Vein endothelial cell (primary cell): ENCODE measurements at places on chromosomes 3 and 15. TPM values are rescaled to one million over a fixed set of nuclear protein-coding genes. Genes with fewer than 3 reads are reported as not detected.

Gene FES
- 45.2 and 65.0 TPM in 2 replicates for total RNA-seq

Gene LRRC31
- total RNA-seq = not detected in 2 replicates

Gene FGF7
- 0.19 and 0.98 TPM in 2 replicates for total RNA-seq

Gene PATL2
- under 0.01 and 0.29 TPM in 2 replicates for total RNA-seq

Gene CFAP100
- total RNA-seq = not detected in 2 replicates

Gene SLC9A9
- 0.98 and 1.4 TPM in 2 replicates for total RNA-seq

Gene GPR62
- total RNA-seq = under 0.01 and 0.10 TPM in 2 replicates

Gene SYNPR
- not detected in 2 replicates for total RNA-seq

Gene PP2D1
- total RNA-seq = not detected in 2 replicates

Gene BFSP2
- not detected in 2 replicates for total RNA-seq

Gene CCR1
- not detected in 2 replicates for total RNA-seq

Gene GABRA5
- not detected in 2 replicates for total RNA-seq

Gene DNASE1L3
- total RNA-seq = 0.65 TPM in 1 of 2 replicates, not detected in the other

Gene PLAAT1
- 0.98 and 2.5 TPM in 2 replicates for total RNA-seq

Gene LSMEM2
- not detected in 2 replicates for total RNA-seq

Gene MKRN2OS
- total RNA-seq = not detected in 2 replicates

Gene GCNT3
- not detected in 2 replicates for total RNA-seq

Gene TSPAN3
- total RNA-seq = 242 and 315 TPM in 2 replicates

Gene ALDH1L1
- not detected in 2 replicates for total RNA-seq

Gene SST
- not detected in 2 replicates for total RNA-seq

Gene CD96
- not detected in 2 replicates for total RNA-seq

Gene ANKRD63
- not detected in 2 replicates for total RNA-seq
